ENCODE measurements at places on chromosomes 3 and 15. TPM values are rescaled to one million over a fixed set of nuclear protein-coding genes. Genes with fewer than 3 reads are reported as not detected.
A peak's percentile ranks its signal among the peaks of the same experiment; 100 is the strongest.

The TM4SF4 gene
- 230 TPM for total RNA-seq

DNA sequence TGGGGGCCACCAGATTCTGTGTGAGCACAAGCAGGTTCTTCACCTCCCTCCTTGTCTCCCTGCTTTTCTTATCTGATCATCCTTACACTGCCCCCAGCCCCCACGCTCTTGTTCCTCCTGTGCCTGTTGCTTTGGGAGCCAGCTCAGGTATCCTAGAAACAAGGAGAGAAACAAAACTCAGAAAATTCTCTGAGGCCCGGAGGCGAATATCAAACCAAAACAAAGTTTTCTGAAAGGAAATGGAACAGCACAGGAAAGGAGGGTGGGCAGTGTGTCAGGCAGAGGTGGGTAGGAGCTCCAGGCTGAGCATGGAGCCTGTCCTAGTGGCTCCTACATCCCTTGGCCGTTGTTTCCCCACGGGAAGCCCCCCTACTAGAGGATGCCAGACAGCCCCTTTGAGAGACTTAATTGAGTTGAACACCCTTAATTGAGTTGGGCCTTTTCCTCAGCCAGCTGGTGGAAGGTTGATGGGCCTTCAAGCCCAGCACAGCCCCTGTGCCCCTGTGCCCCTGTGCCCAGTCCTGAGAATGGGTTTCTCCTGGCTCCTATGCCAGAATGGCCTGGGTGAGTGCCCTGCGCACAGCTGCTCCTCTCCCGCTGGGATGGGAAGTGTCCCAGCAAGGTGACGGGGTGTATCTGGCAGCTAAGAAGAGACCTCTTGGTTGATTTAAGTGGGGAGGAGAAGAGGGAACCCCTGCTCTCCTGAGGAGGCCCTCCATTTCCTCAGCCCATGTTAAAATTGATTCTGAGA lies 22.8 kb upstream of the JMJD7 start:
- H3K4me1 ChIP-seq = no peaks in the 10 kb centered on the region
- no peaks in the 10 kb centered on the region for H3K36me3 ChIP-seq
- H3K27me3 ChIP-seq = no peaks in the 10 kb centered on the region
- no peak overlapping the region for H3K27ac ChIP-seq
- no peak for DNase-seq

GRCh38 chr3:37712918-37713817 lies 148.5 kb upstream of the CTDSPL start:
- no peaks in the 10 kb centered on the region for H3K27me3 ChIP-seq
- no peaks in the 10 kb centered on the region for H3K36me3 ChIP-seq
- H3K4me3 ChIP-seq = no peak overlapping the region

DNA sequence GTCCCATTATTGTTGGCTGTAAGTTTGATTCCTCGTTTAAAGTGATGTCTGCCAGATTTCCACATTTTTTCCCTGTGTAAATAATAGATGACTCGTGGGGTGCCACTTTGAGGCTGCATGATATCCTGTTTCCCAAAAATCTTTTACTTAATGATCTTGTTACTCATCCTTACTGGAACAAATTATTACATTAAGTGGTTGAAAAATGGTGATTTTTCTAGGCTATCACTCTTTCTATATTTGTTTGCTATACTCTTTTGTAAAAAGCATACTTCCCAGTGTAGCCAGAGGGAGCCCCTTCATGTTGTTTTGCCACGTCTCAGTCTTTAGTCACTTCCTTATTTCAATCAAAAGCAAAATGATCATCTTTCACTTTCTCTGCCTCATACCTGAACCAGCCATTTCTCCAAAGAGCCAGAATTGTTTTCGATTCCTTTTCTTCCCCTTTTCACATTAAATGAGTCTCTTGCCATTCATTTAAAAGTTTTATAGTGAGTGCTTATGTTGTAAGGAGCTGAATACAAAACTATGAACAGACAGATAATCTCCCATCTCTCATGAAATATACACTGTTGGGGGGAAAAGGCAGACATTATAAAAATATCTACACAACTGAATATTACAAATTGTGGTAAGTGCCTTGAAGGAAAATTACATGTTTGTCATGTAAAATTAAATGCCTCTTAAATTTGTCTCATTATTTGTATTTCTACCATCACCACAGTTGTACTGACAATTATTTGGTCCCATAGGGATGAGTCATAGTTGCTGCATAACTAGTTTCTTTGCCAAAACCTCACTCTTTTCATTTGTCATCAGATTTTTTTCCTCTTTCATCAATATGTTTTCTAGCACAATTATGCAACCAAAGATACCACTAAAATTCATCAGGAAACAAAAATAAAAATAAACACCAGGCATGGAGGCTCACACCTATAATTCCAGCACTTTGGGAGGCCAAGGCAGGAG lies 41.5 kb downstream of the ADGRG7 start:
- H3K36me3 ChIP-seq = no peaks in the 10 kb centered on the region
- peak overlapping the region; percentile 24 for H3K27ac ChIP-seq
- no peaks in the 10 kb centered on the region for H3K4me1 ChIP-seq
- H3K27me3 ChIP-seq = no peaks in the 10 kb centered on the region
- no peak for DNase-seq
- no peak overlapping the region for H3K4me3 ChIP-seq

The IL5RA gene
- 0.56 TPM for total RNA-seq

DNA sequence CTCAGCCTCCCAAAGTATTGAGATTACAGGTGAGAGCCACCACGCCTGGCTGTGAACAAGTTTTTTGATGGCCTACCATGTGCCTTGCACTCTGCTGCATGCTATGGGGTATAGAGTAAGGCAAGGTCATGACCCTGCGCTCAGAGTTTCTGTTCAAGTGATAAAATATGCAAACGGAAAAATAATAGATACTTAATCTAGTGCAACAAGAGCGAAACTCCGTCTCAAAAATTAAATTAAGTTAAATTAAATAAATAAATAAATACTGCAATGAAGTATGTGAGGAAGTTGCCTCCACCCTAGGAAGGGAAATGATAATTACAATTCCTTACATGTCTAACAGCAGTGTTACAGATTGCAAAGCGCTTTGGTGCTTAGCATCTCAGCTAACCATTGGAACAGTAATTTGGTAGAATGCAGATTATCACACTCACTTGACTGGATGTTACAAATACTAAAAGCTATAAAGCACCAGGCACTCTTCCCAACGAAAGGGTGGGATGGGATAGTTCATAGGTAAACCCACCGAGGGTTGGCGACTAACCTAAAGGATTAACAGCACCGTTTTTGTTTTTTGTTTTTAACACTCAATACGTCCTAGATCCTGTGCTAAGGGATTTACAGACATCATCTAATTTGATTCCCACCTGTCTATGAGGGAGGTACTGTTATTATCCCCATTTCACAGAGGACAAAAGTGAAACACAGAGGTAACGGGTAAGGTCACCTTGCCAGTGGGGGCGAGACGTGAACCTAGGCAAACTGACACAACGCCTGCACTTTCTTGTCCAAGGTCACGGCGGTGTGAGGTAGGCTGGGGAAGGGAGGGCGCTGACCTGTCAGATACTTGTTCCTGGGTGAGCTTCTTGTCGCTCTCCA lies 793 bp upstream of the FANCD2 start:
- H3K4me1 ChIP-seq = peaks cover 3% of the 10 kb centered on the region
- H3K4me3 ChIP-seq = peak overlapping the region; percentile 98
- no peak for DNase-seq
- no peaks in the 10 kb centered on the region for H3K27me3 ChIP-seq
- peaks cover 17% of the 10 kb centered on the region for H3K36me3 ChIP-seq

DNA sequence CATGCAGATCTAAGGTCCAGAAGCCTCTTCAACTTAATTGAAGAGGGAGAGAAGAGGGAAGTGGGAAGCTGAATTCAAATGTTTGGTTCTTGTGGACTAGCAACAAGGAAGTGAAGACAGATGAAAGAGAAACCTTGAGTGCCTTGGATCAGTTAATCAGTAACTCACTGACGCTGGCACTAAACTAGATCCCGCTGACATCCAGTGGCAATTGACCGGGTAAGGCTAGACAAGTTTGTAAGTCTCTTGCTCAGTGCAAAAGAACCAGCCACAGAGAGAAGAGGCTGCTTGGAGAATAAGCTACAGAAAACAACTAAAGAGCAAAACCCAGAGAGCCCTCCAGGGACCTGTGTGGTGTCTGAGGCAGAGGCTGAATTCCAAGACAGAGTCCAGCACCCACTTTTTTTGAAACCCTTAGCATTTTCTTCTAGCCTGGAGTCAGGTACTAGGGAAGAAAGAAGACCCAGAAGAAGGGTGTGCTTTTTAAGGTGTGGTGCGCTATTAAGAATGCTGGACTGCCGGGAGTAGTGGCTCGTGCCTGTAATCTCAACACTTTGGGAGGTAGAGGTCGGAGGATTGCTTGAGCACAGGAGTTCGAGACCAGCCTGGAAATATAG lies 6.9 kb downstream of the PLCH1 start:
- no peaks in the 10 kb centered on the region for H3K27me3 ChIP-seq
- peaks cover 4% of the 10 kb centered on the region for H3K4me1 ChIP-seq
- no peaks in the 10 kb centered on the region for H3K36me3 ChIP-seq
- DNase-seq = no peak

- H3K27ac ChIP-seq = no peak overlapping the region
- H3K4me1 ChIP-seq = no peaks in the 10 kb centered on the region
- H3K27me3 ChIP-seq = no peaks in the 10 kb centered on the region
- H3K36me3 ChIP-seq = no peaks in the 10 kb centered on the region
- DNase-seq = no peak
- no peak overlapping the region for H3K4me3 ChIP-seq
Observed at GRCh38 chr15:73174171-73174570, 121.9 kb downstream of the NEO1 start.

DNA sequence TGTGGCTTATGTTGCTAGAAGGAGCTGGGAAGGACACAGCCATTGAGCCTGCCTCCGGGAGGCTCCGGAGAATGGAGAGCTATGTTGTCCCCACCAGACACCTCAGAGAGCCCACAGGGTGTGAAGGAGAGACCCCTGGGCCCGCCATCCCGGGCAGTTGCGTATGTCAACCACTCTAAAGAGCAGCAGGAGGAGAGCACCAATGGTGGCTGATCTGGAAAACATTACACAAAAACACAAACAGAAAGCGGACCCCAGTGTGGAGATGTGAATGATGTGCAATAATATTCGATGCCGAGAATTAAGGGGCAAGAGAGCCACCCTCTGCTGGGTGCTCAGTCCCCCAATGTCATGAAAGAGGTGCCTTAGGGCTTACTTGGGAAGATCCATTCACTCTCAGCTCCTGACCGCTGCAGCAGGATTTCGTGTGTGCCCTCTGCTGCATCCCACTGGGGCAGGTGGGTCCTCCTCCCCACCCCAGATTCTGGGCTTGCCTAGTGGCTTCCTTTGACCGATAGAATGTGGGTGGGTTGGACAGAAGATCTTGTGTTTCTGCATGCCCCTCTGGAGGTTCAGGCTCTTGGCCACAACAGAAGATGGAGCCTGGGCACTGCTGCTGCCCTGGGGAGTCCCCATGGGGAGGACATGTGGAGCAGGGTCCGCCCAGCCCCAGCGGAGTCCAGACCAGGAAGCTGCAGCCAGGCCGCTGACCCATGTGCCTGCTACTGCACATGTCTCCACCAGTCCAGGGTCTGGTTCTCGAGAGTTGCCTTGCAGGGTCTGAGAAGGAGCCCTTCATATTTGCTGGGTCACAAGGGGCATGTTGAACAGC lies 245.3 kb downstream of the OCA2 start:
- no peak overlapping the region for H3K27ac ChIP-seq
- H3K27me3 ChIP-seq = no peaks in the 10 kb centered on the region
- peak; percentile 25 for DNase-seq
- no peaks in the 10 kb centered on the region for H3K4me1 ChIP-seq
- H3K4me3 ChIP-seq = no peak overlapping the region

The CTDSPL gene
- 16.7 TPM for total RNA-seq

GRCh38 chr3:14386254-14386653 lies 16.2 kb upstream of the SLC6A6 start:
- no peak overlapping the region for H3K4me3 ChIP-seq
- DNase-seq = no peak

The ST6GAL1 gene
- total RNA-seq = 102 TPM

GRCh38 chr3:186896875-186897274 lies 33.5 kb upstream of the ST6GAL1 start:
- no peak overlapping the region for H3K27ac ChIP-seq
- no peaks in the 10 kb centered on the region for H3K36me3 ChIP-seq
- DNase-seq = no peak
- H3K27me3 ChIP-seq = no peaks in the 10 kb centered on the region
- H3K4me1 ChIP-seq = no peaks in the 10 kb centered on the region
- no peak overlapping the region for H3K4me3 ChIP-seq

The SAMD7 gene
- total RNA-seq = not detected

DNA sequence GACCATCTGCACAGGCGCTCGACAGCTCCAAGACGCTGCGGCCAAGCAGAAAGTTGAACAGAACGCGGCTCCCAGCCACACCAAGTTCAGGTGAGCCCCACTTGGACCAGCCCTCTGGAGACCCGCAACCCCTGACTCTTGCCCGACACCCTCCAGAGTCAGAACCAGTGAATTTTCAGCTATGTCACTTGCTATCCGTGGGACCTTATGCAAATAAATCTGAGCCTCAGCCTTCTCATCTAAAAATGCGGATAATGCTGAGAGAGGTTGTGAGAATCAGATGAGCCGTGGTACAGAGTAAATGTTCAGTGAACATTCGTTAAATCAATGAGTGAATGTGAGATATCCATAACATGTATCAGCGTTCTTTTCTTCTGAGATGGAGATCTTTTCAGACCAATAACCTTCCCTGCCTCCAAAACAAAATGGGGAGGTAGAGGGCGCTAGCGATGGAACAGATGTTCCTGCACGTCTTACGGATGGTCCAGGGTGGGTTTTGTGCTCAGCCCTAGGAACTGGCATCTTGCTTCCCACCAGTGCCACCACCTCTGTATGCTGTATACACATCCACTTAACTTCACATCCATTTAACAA lies 524 bp downstream of the MRPS11 start:
- DNase-seq = no peak
- peak overlapping the region; percentile 96 for H3K4me3 ChIP-seq
- peak overlapping the region; percentile 96 for H3K27ac ChIP-seq
- peaks cover 26% of the 10 kb centered on the region for H3K4me1 ChIP-seq
- H3K27me3 ChIP-seq = no peaks in the 10 kb centered on the region
- H3K36me3 ChIP-seq = no peaks in the 10 kb centered on the region

The UNC13C gene
- total RNA-seq = not detected
